ENCODE measurements at places on chromosomes 6 and 20.

DNA sequence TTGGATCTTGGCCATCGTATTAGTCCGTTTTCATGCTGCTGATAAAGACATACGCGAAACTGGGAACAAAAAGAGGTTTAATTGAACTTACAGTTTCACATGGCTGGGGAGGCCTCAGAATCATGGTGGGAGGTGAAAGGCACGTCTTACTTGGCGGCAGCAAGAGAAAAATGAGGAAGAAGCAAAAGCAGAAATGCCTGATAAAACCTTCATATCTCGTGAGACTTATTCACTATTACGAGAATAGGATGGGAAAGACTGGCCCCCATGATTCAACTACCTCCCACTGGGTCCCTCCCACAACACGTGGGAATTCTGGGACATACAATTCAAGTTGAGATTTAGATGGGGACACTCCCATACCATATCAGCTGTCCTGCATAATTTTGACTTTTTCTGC is 20.1 kb upstream of the REPS1 start:
- DNase-seq: no peak

GRCh38 chr6:113825781-113826180 is 31.4 kb upstream of the MARCKS start:
- no peak for DNase-seq

GRCh38 chr6:169827290-169827717 is 75.9 kb downstream of the ERMARD start:
- DNase-seq: no peak

DNA sequence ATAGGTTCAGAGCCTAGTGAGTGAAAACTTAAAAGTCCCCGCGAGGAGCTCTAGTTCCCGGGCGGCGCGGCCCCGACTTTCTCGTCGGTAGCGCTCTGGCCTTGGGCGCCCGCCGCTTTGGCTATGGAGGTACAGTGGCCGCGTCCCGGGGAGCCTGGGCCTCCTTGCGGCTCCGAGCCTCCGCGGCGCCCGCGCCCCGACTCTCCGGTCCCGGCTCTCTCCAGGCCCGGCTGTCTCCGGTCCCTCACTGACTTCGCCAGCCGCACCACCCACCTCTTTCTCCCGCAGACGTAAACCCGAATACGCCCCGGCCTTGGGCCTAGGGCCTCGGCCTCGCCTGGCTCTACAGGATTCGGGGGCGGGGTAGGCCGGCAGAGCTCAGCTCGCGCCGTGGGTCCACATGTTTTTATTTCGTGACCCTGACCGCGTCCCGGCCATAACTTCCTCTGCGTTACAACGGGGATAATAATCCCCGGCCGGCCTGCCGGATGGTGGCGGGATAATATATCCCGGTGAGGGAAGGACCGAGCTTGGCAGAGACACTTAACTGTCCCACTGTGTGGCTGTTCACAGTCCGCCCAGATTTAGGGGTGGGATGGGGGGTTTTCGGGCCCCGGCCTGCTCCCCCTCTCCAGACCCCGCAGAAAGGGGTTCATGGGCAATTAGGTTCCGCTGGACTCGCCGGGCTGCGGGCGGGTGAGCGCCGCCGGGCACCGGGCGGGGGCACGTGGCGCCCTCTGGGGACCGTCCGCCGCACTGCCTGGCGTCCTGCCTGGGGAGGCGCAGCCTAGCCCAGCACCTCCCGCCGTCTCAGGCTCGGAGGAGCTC is 10.0 kb upstream of the TBX18 start:
- DNase-seq: no peak

DNA sequence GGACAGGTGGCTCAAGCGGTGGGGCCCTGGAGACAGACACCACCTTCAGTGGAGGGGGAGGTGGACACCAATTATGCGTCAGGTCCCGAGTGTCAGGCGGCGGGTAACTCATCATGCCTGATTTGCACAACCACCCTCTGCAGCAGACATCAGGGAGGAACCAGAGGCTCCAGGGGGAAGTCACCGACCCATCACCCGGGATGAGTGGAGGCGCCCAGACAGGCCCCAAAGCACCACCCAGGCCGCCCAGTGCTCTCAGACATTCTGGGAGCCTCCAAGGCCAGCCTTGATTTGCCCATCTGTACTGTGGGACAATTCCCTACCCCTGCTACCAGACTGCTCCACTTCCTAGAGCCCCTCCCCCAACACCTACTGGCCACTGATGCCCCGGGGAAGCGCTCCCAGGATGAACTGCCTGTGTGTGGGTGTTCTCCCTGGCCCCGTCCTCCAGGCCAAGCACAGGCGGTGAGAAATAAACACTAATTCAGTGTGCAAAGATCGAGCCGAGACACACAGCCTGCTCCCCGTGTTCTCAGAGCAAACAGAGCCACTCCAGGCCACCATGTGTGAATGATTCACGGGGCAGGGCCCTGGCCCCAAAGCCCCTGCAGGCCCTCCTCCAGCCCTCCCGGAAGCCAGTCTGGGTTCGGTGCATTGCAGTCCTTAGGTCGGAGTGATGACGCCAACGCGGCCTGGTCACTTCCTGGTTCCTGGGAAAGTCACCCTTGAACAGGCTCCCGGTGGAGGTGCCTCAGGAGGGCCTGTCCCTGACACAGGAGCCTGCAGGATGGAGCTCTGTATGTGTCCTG is 107.2 kb downstream of the ASXL1 start:
- no peak for DNase-seq

DNA sequence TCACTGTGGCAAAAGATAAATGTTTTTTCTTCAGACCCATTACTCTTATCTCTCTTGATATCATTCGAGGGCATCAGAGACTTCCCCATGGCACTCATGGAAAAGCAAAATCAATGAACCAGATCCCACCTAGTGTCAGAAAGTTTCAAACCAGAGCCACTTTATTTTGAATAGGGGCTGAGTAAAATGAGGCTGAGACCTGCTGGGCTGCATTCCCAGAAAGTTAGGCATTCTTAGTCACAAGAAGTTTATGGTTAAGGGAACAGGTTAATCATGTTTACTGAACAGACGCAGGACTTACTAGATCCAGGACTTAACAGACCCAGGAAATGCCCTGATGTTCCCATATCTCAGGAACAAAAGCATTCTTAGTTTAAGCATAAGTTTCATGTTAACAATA is 369.9 kb downstream of the BTBD3 start:
- no peak for DNase-seq

DNA sequence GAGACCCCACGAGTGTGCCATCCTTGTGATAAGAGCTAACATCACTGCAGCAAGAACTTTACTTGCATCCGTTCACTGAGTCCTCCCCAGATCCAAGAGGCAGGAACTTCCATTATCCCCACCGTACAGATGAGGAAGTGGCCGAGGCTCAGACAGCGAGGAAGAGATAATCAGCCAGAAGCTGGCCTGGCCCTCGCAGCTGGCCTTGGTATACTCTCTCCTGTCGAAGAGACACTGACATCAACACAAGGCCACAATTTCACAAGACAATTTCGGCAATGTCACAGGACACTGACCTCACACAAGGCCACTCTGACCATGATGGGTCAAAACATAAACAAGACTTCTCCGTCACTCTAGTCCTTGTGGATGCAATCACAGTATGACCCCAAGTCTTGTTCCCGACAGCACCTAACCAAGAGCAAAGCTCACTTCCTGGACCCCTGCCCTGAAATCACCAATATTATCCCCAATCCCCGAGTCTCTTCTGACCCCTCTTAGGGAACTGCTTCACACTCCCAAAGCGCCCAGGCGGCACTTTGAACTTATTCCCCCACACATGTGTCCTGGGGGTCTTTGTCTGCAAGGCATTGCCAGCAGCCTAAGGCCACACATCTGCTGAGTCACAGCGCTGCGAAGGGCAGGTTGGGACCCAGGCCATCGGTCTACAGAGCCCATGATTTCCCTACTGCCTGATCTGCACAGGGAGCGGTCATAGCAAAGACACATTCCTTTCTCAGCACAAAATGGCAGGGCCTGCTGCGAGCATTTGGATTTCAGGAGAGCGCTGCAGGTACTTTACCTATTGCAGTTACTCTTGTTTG is 14.8 kb upstream of the VAPB start:
- no peak for DNase-seq

DNA sequence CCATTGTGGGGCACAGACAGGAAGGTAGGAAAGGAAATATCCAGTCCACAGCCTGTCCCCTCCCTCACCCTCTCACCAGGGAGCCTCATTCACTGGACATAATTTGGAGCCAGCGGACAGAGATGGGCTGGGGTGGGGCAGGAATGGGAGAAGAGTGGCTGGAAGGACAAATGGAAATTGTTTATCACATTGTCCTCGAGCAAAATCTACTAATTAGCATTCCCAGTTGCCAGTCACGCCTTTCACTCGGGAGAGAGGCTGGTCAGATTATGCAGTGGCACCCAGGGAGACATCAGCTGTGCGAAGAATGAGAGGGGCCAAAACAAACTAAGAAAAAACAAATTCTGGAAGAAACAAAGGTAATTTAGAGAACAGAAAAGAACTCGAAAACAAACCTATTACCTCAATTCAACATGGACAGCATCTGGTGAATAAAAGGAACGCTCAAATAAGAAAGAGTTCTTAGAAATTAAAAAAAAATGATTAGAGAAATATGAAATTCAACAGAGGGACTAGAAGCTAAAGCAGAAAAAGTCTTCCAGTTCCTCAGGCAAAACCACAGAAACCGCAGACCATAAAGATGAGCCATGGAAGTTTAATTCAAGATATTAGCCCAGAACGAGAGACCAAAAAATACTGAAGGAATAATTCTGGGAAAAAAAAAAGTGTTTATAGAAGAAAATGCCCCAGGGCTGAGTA is 108.5 kb upstream of the RALGAPA2 start:
- DNase-seq: no peak

GRCh38 chr6:47061309-47062300 is 19.5 kb upstream of the ADGRF1 start:
- DNase-seq: no peak

DNA sequence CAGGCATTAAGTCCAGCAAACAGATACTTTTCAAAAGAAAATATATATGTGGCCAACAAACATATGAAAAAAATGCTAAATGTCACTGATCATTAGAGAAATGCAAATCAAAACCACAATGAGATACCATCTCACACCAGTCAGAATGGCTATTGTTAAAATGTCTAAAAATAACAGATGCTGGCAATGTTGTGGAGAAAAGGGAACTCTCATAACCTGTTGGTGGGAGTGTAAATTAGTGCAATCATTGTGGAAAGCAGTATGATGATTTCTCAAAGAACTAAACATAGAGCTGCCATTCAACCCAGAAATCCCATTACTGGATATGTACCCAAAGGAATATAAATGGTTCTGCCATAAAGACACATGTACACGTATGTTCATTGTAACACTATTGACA is 20.6 kb downstream of the KCNQ5 start:
- DNase-seq: no peak

- DNase-seq: peak; percentile 57
Measured at GRCh38 chr6:37021356-37022129, 16.1 kb downstream of the FGD2 start.

GRCh38 chr6:75530696-75531095 is 37.1 kb upstream of the FILIP1 start:
- no peak for DNase-seq

DNA sequence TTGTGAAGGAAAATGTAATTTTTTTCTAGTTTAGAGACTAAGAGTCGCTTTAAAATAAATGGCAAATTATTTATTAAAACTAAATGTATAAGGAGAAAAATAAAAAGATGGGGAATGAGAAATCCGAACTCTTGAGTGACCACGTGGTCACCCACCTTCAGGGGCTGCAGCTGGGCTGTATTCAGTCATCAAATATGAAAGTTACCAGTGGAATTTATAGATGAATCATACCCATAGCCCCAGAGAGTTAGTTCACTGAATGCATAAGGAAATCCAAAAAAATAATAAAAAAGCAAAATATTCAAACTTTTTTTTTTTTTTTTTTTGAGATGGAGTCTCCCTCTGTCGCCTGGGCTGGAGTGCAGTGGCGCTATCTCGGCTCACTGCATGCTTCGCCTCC is 947.7 kb upstream of the ADGRB3 start:
- DNase-seq: no peak

GRCh38 chr6:1865585-1865984 is 255.9 kb downstream of the FOXC1 start:
- no peak for DNase-seq

DNA sequence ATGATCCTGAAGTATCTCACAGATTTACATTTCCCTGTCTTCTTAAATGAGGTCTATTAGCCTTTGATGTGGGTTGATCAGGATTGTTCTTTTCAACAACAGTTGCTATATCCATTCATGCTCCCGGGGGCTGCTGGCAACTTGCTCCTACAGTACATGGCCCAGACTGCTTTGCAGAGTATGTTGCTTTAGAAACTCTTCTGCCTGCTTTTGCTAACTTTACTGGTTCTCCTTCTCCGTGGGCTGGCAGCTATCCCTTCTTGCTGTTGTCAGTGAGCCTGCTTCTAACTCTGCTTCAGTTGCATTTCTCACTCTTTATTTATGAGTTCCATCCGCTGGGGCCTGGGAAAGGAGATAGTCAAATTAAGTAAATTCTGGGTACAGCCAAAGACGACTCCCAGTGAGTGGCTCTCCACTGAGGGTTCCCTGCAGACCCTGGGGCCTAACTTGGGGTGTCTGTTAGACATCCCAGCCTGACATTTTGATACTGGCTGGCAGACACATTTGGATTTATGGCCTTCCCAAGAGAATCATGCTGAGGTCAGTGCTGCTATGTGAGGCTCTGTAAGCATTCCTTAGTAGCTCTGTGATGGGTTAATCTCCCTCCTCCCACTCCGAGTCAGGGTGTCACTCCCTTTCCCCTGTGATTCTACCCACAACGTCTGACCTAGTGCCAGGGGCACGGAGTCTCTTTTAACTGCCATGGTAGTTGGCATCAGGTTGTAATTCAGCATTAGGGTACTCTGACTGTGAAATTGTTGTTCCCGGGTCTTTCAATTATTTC is 73.6 kb downstream of the SLX4IP start:
- no peak for DNase-seq

DNA sequence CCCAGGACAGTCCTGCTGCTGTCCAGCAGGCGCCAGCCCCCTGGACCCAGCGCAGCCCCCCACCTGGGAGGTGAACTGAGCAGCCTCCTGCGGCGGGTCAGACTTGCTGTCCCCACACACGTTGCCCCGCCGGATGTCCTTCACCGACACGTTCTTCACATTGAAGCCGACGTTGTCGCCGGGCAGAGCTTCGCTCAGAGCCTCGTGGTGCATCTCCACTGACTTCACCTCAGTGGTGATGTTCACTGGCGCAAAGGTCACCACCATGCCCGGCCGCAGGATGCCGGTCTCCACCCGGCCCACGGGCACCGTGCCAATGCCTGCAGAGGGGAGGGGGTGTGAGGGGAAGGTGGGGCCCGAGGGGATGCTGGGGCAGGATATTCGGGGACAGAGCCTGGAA is 8.5 kb downstream of the EEF1A2 start:
- DNase-seq: no peak

GRCh38 chr6:33199687-33200218 is 712 bp downstream of the RXRB start:
- DNase-seq: peak; percentile 61
